ENCODE measurements at places on chromosomes 5 and 9.

GRCh38 chr9:106859957-106860720 is 2.8 kb upstream of the ZNF462 start:
- DNase-seq: no peak

- DNase-seq: no peak
Observed at GRCh38 chr9:137634016-137634415, 15.2 kb downstream of the EHMT1 start.

GRCh38 chr9:91757782-91758181 is 192.2 kb downstream of the ROR2 start:
- DNase-seq: no peak

DNA sequence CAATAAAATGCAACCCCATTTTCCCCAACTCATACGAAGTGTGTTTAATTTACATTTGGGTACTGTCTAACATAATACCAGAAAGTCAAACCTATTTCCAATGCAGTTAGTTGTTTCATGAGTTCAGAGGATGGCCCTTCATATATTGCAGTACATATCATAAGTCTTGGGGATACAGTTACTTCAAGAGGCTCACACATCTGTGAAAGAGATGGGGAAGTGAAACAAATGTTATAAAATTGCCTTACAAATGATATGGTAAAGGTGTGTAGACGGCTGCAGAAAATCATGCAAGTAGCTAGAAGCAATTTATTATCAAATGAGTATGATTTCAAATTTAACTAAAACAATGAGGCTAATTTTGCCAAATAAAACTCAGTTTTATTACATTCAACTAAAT is 219.0 kb upstream of the CDH12 start:
- DNase-seq: no peak

GRCh38 chr5:160188141-160189015 is 40.9 kb upstream of the FABP6 start:
- DNase-seq: no peak

DNA sequence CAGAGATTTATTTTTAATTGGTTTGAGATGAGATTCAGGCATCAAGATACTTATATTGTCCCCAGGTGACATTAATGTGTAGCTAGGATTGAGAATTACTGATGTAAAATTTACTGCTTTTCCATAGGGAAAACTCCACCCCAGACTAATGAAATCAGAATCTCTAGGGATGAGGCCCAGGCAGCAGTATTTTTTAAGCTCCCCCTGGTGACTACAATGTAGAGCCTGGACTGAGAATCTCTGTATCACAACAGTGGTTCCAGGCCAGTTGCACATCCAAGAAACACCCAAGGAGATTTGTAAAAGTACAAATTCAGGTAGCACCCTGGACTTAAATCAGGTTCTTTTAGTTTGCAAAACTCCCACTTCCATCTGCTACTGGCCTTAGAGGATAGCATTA is 185.7 kb downstream of the MARCHF11 start:
- no peak for DNase-seq

- no peak for DNase-seq
Observed at GRCh38 chr5:172442592-172442991, 11.7 kb downstream of the SH3PXD2B start.

DNA sequence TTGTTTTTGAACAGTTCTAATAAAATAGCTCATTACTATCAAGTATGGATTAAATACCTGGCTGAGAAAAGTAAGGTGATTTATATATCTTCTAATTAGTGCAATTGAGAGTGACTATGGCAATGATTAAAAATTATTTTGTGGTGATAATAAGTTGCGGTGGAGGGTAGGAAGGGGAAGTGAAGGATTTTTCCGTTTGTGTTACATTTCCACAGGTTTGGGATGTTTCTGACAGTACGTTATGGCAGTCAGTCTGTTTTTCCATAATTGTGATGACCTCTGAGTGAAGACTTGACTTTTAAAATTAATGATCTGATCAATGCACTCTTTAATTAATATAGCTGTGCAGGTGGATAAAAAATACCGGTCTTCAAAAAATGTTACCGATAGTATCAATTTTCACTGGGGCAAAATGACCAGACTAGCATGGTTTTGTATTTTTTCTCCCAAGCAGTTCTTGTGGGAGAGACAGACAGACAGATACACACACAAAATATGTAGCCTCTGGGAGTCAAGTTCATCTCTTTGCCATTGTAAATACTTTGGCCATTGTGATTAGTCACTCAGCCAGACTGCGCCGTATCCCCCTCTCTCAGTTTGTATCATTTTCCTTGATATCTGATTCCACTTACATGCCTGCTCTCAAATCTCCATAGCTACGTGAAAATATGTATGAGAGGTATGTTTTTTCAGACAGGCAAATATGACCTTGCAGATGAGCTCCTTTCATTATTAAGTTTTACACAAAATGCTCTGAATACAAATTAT is 60.2 kb downstream of the ARHGAP26 start:
- no peak for DNase-seq

- no peak for DNase-seq
Observed at GRCh38 chr5:94903726-94904125, 285.3 kb downstream of the SLF1 start.

GRCh38 chr9:78605041-78606000 is 308.4 kb downstream of the PSAT1 start:
- DNase-seq: no peak

GRCh38 chr5:77499441-77499840 is 7.3 kb upstream of the WDR41 start:
- no peak for DNase-seq

DNA sequence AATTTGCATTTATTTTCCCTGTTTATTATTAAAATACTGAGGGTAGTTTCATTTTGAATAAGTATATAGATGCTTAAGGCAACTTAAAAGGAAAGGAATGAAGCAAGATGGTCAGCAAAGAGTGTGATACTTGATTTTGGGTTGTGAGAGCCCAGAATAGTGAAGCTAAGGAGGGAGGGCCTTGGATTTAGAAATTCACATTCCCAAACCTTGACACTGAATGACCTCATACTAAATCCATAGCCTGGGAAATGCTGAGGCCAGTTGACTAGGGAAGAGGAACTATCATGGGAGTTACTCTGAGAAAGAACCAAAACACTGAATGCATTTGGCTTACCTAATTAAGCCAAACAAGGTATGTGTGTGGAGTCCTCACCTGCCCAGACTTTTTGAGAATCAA is 292.5 kb downstream of the SPATA31D1 start:
- no peak for DNase-seq

DNA sequence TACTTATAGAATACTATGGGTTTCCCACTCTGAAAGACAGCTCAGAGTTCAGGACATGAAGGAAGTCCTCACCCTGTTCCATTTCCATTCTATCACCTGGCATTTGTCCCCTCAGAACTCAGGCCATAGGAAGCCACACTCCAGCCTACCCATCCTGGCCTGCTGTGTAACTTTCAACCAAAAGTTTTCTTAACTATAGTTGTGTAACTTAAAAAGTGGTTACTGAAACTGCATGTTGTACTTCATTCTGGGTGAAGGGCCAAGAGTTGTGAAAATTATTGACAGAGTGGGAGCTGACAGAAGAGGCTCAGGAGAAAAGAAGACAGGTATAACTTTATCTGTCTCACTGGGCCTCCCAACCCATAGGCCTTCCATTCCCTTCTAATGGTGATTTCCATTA is 212.5 kb downstream of the RAB3C start:
- no peak for DNase-seq

DNA sequence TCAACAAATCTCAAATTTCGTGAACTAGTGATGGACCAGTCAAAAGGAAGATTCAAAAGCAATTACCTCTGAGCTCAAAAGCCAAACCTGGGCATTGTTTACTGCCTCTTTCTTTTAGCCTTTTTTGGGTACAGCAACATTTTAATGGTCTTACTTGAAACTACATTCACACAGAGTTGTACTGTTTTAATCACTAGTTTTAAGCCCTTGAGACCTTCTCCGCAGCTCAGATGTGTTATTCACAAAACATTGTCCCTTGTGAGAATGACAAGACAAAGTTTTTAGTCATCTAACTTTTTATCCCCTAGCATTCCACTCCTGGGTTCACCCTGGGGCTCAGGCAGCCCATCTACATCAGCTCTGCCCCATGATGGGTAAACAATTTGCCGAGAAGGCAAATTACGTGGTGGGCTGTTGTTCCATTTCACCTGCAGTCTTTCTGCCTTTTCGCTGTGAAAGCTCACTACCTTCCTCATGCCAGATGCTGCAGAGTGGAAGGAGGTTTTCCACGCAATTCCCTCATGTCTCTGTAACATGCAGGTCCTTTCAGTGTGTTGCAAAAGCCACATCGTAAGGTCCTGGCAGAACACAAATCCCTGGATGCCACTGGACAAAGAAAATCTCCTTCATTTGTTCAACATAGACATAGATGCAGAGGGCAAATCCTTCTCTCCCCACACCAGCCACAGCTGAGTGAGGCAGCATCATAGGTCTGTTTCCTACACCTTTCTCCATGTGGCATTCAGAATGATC is 175.7 kb downstream of the EBF1 start:
- no peak for DNase-seq

GRCh38 chr5:159972538-159973362 is 36.2 kb upstream of the TTC1 start:
- DNase-seq: no peak

DNA sequence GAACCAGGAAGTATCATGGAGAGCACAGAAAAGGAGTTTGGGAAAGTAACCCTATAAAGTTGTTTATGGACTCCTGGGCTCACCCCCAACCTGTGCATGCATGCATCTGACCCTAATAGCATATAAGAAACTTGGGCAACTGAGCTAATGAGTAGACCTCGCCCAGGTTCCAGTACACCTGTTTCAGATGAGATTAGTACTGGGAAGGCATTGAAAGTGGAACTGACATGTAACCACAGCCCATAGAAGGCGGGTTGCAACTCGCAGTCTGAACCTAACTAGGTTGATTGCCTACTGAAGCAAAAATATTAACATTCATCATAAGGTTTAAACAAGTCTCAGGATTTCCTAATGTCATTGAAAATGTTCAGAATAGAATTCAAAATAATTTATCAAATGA is 87.0 kb downstream of the WNK2 start:
- DNase-seq: no peak

- DNase-seq: no peak
Observed at GRCh38 chr9:4842734-4843133, 50.0 kb downstream of the RCL1 start.

- no peak for DNase-seq
Observed at GRCh38 chr5:8491254-8491653, 622.3 kb downstream of the MTRR start.

- DNase-seq: no peak
Observed at GRCh38 chr5:81125959-81126358, 107.2 kb upstream of the CKMT2 start.

GRCh38 chr5:68343421-68343826 is 127.9 kb downstream of the PIK3R1 start:
- DNase-seq: no peak

- DNase-seq: no peak
Observed at GRCh38 chr5:88878976-88879375, 4.0 kb downstream of the MEF2C start.

DNA sequence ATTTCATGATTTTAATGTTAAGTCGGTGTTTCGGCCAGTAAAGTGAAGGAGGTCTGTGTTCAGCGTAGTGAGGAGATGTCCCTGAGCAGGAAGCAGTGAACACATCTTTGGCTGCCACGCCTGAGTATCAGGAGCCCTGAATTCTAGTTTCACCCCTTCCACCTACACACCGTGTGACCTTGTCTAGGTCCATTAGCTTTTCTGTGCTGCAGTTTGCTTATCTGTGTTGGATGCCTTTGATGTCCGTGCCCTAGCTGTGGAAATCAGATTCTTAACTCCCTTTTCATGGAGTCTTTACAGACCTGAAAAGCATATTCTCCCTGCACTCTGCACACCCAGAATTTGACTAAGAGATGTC is 601 bp downstream of the FBXO38 start:
- DNase-seq: no peak

- DNase-seq: no peak
Observed at GRCh38 chr5:68658810-68659372, 434.9 kb upstream of the SLC30A5 start.

DNA sequence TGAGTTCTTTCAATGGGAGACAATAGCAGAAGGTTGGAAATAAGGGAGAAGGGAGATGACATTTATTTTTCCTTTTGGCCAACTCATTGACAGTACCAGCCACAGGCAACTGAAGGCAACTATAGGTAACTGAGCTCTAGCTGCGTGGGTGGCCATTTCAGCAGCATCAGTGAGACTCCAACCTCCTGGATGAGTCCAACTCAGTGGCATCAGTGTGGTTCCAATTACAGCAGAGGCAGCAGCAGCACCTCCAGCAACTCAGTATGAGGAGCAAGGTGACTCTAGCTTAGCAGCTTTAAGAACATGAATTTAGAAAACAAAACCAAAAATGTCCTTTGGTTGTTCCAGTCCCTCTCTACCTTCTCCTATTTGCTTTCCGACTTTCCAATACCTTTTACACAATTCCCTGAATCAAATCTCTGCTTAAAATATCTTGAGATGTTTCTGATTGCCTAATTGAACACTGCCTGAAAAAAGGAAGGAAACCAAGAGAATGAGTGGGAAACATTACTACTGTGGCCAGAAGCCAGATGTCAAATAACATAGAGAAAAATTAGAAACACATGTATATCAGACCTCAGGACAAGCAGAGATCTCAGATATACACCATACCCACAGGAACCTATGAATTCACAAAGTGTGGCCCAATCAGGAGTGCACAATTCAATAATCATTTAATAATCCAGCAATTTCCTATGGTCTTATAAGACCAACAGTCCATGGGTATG is 166.5 kb upstream of the RORB start:
- DNase-seq: no peak

GRCh38 chr9:20754556-20754955 is 70.5 kb downstream of the FOCAD start:
- DNase-seq: no peak

- DNase-seq: no peak
Observed at GRCh38 chr9:26310294-26310693, 582.3 kb downstream of the CAAP1 start.

- DNase-seq: no peak
Observed at GRCh38 chr5:135208903-135209721, 175.1 kb upstream of the PITX1 start.

- DNase-seq: no peak
Observed at GRCh38 chr5:138724470-138725146, 28.6 kb upstream of the CTNNA1 start.
